T-helper 17 cell (primary cell): ENCODE measurements at places on chromosomes 16 and 17.

GRCh38 chr17:62822080-62822904, 14.2 kb upstream of the MARCHF10 start:
- no peak for DNase-seq

DNA sequence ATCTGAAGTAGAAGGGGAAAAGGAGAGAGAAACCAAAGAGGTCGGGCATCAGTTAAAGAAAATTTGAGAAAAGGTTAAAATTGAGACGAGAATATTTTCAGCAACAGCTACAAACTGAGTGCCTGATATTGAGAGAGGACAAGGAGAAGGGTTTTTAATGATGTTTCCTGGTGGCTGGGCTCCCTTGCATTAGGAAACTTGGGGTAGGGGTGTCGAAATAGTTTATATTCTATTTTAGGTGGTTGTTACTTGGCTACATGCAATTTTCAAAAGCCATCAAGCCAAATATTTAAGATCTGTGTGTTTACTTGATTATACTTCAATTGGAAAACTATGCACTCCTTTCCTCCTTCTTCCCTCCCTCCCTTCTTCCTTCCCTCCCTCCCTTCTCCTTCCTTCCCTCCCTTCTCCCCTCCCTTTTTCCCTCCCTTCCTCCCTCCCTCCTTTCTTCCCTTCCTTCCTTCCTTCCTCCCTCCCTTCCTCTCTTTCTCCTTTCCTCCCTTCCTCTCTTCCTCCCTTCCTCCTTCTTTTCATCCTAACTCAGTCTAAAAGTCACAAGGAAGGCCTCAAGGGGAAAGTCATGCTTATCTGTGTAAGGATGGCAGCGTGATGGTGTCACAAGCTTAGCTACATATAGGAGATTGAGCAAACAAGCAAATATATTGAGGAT, 1.8 kb upstream of the APOH start:
- DNase-seq = no peak

GRCh38 chr17:12744298-12744697, 45.0 kb upstream of the ARHGAP44 start:
- no peak for DNase-seq

DNA sequence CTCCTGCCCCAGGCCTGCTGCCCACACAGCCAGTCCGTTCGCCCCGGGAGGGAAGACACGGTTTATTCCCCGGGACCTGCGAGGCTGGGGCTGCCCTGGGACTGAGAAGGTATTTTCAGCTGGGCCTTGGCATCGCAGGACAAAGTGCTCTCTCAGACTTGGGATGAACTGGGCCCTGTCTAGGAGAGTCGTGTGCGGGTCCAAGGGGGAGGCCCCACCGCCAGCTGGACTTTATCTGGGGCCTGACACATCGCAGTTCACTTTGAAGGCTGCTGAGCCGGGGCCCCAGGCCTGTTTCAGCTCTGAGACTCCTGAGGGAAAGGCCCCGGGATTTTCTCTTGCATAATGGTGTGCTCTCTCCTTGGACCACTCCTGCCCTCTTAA, 6.8 kb downstream of the CRISPLD2 start:
- DNase-seq = no peak

- DNase-seq = no peak
Observed at GRCh38 chr17:2798678-2799077, 2.4 kb downstream of the RAP1GAP2 start.

GRCh38 chr16:67842509-67843342, 606 bp downstream of the THAP11 start:
- peak; percentile 60 for DNase-seq

DNA sequence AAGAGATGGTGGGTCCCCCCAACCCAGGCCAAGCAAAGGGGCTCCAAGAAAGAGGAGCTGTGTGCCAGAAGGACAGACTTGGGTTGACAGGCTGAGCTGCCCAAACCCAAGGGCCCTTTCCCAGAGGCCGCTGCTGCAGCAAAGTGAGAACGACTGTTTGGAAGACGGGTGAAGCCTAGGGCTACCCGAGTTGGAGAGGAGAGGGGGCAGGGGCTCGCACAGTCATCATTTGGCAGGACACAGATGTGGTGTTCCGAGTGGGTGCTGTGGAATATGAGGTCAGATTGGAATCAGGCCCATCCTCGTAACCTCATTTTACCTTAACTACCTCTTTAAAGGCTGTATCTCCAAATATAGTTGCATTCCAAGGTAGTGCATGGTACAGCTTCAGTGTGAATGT, 5.3 kb upstream of the MFAP4 start:
- DNase-seq = no peak

GRCh38 chr16:29747947-29748759, 2.4 kb upstream of the C16orf54 start:
- DNase-seq = no peak

DNA sequence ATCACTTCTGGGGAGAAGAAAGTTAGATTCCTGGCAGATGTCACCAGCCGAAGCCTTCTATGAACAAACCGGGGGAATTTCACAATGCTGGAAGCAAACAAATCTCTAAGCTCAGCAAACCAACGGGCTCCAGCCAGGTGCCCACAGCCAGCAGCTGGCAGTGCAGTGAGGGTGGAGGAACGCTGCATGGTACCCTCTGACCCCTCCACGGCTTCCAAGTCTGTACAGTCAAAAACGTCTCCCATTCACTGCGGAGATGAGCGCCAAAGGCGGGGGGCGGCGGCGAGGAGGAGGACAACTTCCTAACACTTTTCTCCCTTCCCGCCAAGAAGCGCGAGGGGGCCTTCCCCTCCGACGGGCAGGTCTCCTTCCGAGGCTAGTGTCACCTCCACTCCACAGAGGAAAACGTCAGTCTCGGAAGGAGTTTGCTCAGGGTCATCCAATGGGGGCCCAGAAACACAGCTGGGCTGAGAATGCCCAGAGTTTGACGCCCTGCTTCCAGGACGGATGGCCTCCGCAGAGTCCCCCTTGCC, 924 bp downstream of the ZNF598 start:
- DNase-seq = no peak

DNA sequence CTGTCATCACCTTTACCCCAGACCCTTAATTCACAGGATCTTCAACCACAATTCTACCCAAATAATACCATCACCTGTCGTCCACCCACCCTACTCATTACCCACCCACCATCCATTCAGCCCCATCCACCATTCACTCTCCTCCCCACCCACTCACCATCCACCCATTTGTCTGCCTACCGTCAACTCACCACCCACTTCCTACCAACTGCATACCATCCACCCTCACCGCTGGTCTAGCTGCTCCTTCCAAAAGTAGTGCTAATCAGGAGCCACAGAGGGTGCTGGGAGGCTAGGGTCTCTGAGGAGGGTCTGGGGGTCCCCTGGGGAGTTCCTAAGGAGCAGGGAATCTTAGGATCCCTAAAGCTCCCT, 12.0 kb upstream of the IGFBP4 start:
- no peak for DNase-seq

DNA sequence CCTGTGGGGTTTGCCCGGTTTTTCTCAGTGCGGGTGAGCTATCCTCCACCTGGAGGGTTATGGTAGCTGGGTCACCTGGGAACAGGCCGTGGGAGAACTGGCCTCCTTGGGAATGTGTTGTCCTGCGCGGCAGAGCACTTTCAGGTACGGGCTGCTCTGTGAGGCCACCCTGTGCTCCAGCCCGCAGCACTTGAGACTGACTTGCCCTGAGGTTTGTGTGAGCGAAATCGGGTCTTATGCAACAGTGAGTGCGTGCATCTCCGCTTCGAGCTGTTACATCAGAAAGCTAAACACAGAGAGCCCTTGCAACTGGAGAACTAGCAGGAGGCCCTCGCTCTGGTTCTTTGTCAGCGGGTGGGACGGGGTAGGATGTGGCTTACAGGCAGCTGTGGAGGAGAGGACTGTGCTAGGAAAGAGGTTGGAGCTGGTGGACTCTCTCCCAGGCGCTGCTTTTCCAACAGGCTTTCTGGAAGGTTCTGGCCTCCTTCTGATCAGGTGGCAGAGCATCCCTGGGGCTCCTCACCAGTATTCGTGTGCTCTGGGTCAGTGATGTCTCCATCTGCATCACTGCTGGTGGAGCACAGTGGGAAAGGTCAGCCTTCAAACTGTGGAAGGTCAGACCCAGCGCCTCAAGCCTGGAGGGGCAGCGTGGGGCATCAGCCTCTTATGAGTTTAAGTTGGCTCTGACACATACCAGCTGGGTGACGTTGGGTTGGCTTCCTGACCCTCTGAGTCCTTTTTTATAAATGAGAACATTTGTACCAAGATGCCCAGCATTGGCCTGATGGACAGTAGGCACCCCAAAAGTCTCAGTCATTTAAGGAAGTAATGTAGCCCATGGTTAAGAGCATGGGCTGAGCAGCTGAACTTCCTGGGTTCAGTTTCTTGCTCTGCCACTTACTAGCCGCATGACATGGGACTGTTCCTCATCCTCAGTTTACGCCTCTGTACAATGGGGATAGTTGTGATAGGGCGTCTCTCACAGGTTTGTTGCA, 76.3 kb downstream of the KSR1 start:
- no peak for DNase-seq

DNA sequence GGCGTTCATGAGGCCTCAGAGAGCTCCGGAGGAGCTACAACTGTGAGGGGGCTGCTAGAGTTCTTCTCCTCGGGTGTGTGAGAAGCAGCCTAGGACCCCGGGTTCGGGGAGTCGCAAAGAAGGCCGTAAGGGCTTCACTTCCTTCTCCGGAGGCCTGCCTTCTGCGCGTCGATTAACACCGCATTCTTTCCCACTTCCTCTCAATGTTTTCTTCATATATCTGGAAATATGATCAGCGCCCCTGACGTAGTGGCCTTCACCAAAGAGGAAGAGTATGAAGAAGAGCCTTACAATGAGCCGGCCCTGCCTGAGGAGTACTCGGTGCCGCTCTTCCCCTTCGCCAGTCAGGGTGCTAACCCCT, 449 bp downstream of the SMCR8 start:
- no peak for DNase-seq

GRCh38 chr17:58875261-58875660, 119.6 kb downstream of the PPM1E start:
- DNase-seq = no peak

GRCh38 chr17:36185416-36185815, 9.0 kb upstream of the TBC1D3B start:
- no peak for DNase-seq

- DNase-seq = no peak
Observed at GRCh38 chr17:82836823-82837357, 2.9 kb downstream of the ZNF750 start.

- DNase-seq = peak; percentile 43
Observed at GRCh38 chr17:7886227-7887037, 2.2 kb upstream of the CHD3 start.

GRCh38 chr16:53692146-53692545, 11.5 kb downstream of the RPGRIP1L start:
- no peak for DNase-seq

DNA sequence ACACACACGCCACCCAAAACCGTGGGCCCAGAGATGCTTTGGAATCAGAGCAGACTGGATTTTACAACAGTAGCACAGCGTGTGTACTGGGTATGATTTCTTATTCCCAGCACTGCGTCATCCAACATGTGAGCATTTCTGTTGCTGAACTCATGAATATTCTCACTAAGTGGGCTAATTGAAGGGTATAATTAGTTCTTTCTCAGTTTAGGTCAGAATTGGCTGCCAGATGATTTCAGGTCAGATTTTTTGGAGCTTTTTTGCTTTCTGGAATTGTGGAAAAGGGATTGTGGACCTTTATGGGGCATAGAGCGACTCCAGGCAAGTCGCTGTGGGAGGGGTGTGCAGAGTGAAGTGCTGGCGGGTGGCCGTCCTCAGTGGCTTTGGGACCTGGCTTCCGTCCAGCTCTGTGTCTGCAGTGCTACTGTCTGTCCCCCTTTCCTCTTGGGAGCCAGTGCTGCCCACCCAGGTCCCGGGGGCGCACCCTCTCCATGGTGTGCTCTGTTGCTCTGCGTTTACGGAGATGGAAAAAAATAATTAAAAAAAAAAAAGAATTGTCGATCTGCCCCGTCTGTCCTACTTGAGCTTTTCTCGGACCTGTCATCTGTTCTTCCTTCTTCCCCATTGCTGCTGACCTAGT, 25.0 kb downstream of the FOXK2 start:
- DNase-seq = no peak

- DNase-seq = no peak
Observed at GRCh38 chr17:8503368-8503767, 67.7 kb downstream of the NDEL1 start.

- DNase-seq = no peak
Observed at GRCh38 chr17:17033466-17033865, 8.8 kb upstream of the MPRIP start.

GRCh38 chr16:48608871-48609651, 919 bp downstream of the N4BP1 start:
- peak; percentile 24 for DNase-seq

DNA sequence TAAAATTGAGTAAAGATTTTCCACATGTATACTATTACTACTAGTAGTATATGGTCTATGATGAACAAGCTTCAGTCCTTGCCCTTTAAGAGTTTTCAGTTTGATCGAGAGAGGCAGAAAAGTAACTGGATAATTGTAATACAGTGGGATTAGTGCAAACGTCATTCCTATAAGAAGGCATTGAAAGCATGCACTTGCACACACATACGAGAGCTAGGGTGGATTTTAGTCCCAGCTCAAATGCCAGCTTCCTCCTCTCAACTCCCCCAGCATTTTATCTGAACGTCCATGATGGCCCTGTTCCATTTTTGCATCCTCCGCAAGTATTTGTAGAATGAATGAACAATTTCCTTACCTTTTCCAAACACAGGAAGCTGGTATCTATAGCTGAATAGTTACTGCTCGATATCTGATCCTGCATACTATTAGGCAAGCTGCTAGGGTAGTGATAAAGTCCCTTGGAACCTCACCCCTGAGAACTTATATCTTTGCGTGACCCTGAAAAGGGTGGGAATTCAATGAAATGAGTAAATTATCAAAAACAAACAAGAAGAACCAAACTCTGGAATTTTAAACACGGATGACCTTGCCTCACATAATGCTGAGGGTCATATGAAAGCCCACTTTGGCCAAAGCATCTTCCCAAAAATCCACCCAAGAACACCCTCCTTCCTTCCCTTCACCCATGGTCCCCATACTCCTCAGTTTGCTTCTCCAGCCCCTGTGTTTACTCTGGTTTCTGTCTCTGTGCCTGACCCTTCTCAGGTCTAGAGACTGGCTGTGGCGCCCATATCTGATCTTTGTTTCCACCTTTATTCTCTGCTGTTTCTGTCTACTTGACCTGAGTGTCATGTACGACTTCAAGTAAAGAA, 60.5 kb downstream of the TMEM100 start:
- DNase-seq = no peak

- no peak for DNase-seq
Observed at GRCh38 chr17:1289695-1290094, 10.2 kb downstream of the TRARG1 start.

DNA sequence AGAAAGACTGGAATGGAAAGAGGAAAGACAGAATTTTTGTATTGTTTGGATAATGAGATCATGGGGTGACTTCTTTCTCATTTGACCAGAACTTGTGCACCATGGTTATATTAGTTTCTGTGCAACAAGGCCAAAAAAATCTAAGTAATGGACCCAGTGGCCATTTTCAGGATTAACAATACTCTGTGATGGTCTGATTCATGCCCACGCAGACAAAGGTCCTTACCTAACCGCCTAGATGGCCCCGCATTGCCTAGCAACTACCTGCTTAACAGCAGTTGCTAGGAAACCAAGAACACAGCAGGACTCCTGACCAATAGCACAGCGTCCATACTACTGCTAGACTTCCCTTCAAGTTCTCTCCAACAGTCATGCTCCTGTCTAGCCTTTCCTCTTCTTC, 22.4 kb downstream of the MIS12 start:
- no peak for DNase-seq

GRCh38 chr16:64696866-64697265, 425.0 kb downstream of the CDH11 start:
- DNase-seq = no peak
